ENCODE measurements at places on chromosomes 3 and 15.

DNA sequence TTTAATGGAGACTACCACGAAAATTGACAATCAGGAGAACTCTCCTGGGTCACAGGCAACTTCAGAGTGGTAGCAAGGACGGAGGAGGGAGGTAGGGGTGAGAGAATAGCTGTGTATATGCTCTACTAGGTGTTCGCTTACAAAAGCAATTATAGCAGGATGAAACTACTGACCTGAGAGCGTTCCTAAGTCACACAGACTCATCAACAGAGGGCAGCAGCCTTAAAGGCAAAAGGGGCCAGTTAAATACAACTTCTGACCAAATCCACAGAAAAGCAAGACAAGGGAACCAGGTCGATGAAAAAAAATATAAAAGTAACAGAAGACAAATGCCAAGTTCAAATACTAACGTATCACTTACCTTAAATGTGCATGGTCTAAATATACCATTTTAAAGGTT lies 894.6 kb downstream of the PLOD2 start:
- no peak for DNase-seq

DNA sequence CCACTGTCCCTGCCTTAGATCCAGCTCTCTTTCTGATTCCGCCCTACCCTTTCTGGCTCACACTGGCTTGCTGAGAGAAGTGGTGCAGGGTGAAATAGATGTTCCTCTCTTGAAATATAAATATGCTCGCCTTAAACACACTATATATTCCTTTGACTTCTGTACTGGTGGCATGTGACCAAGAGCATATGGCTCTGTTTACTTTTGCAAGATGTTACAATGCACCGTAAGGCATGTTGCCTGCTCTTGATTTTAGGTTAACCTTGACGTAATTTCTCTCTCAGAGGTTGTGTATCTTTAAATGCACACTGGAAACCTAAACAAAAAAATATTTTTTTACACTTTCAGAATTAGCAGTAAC lies 749 bp downstream of the RSRC1 start:
- no peak for DNase-seq

DNA sequence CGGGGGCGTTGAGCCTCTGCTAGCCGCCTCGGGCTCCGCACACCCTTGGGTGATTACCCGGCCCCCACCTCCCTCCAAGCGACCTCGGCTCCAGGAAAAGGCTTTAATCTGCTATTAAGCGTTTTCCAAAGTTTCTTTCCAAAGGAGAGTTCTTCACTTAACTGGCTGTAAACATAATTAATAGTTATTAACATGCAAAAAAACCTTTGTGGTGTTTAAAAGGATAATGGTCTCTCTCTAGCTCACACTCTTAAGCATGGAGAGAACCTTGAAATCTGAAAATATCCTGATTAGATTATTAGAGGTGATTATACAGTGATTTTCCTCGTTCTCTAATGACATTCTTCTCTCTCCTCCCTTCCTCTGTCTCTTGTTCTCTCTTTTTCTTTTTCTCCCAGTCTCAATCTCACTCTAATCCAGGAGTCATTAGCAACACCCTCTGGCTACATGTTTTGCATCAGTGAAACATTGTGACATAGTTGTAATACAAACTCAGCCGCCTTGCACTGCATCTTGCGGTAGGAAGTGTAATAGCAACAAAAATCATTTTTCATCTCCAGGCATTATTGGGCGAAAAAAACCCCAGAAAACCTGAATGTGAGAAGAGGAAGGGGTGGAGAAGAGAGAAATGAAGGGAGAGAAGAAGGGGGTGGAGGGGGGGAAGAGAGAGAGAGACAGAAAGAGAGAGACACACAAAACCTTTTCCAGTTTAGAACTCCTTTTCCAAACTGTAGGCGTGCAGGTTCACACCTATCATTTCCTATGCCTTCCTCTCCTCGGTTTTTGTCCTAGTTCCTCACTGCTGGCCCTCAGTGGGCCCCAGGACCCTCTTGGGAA lies 24.4 kb downstream of the NR2F2 start:
- no peak for DNase-seq

DNA sequence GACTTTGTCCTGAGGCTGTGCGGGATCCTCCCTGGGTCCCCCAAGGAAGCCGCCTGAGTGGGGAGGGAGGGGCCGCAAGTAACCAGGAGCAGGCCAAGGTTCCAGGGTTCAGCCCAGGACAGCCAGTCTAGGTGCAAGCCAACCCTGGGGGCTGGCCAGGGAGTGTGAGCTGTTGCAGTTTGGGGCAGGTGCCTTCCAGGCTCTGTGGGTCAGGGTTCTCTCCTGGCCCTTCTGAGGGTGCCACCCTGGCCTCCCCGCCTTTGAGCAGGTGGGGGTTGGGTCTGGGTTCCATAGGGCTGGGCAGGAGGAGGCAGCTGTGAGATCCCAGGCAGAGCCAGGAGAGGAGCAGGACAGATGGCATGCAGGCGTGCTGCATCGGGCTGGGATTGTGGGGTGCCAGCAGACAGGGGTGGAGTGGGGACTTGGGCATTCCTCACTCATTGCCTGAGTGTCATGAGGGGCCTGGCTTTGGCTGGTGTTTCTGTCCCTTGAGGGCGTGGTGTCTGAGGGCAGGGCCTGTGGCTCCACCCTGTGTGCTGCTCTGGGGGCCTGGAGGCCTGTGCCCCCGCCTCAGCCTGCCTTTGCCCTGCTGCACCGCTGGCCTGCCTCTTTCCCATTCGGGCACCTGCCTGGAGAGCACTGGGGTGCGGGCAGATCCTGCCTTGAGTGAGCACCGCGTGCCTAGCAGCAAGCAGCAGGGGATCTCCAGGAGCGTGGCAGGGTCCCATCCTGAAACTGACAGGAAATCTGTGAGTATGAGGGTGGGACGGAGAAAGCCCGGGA lies 18.4 kb downstream of the KLF13 start:
- DNase-seq: no peak

DNA sequence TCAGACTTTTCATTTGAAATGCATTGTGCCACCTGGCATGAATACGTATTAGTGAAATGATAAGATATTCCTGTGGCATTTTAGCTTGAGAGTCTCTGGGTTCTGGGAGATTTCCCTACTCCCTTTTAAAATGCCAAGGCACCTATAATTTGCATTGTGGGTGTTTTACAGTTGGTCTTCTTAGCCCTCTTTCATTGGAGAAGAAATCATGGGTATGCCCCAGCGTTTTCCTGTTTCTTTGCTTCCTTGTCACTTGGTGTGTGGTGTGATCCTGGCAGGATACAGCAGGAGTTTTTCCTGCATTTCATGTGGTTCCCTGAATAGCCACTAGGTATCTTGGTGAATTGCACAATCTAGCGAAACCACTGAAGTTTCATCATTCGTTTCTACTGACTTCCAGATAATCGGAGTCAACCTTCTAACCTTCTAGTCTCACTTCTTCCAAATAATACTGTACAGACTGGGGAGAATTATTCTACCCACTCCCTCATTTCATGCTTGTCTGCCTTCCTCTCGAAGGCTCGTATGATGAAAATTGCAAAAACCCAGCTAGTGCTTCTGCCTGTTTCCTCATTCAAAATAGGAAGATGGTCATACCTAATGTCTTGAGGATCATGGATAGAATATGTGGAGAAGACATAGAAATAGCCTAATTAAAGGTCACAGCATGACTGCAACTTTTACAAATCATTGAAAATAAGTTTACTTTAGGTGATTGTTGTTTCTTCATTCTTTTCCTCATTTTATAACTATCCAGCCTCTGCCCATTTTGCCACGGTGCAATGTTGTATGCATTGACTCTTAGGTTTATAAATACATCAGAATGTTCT lies 2.6 kb downstream of the BHLHE40 start:
- DNase-seq: no peak

DNA sequence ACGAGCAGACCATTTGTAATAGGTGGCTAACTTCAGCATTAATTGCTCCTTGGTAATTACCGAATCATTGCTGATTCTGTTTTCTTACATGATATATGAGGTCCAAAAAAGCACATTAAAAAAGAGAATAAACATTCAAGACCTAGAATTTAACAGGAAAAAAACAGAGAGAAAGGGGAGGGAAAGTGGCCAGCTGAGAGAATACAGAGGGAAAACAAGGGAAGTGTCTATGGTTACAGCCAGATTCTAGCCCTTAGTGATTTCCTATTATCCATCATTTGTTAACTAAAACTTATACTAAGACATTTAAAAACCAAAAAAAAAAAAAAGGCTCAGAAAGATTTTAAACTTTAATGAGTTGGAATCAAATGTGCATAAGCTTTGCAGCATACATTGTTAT lies 168.7 kb downstream of the LRTM1 start:
- no peak for DNase-seq

- no peak for DNase-seq
Measured at GRCh38 chr3:190601622-190602021, 87.7 kb downstream of the IL1RAP start.

GRCh38 chr3:80688814-80689213 lies 921.0 kb upstream of the ROBO1 start:
- no peak for DNase-seq

DNA sequence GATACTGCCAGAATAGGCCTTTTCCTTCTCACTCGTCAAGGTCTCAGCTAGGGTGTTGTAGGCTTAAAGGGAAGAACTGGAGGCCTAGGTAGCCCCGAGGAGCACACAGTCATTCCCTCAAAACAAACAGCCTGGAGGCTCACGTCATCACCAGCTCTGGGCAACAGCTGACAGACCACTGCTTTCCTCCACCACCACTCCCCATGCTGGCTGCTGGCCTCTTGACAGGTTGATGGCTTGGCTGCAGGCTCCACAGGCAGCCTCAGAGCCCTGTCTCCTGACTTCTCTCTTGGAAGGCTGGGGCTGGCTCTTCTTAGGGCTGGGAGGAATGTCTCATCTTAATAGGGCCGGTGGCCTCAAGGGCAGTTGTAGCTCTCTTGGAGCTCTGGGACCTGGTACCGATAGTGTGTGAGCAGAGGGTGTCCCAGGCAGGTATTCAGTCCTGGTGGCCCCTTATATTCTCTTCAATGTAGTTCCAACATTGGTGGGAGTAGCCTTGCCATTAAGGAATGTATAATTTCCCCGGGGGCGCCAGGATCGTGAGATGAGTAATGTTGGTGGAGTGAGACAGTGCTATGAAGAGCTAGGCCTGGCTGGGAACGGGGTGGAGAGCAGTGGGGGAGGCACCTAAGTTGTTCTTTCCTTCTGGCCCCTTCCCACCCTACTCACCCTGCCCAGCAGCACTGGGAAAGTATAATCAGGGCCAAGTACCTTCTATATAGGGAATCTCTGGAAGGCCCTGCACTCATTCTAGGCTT lies 6.1 kb upstream of the AP2M1 start:
- no peak for DNase-seq
